ENCODE measurements at places on chromosomes 11 and 22. TPM values are rescaled to one million over a fixed set of nuclear protein-coding genes. Genes with fewer than 3 reads are reported as not detected.

- DNase-seq: peak; percentile 55
Observed at GRCh38 chr11:57249384-57250319, 12.6 kb upstream of the APLNR start.

DNA sequence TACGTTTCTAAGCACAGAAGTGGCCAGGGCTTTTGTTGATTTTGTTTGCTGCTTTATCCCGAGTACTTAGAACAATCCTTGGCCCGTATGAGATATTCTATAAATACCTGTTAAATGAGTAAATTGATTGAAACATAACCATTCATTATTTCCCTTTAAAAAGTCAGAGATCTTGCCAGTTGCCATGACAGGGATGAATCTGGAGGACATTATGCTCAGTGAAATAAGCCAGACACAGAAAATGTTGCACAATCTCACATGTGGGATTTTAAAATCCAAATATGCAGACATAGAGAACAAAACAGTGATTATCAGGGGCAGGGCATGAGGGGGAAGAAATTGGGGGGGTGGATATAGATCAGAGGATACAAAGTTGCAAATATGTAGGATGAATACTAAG is 1240.1 kb downstream of the LRRC4C start:
- DNase-seq: no peak

GRCh38 chr11:83723999-83724398 is 437.8 kb upstream of the CCDC90B start:
- peak; percentile 45 for DNase-seq

DNA sequence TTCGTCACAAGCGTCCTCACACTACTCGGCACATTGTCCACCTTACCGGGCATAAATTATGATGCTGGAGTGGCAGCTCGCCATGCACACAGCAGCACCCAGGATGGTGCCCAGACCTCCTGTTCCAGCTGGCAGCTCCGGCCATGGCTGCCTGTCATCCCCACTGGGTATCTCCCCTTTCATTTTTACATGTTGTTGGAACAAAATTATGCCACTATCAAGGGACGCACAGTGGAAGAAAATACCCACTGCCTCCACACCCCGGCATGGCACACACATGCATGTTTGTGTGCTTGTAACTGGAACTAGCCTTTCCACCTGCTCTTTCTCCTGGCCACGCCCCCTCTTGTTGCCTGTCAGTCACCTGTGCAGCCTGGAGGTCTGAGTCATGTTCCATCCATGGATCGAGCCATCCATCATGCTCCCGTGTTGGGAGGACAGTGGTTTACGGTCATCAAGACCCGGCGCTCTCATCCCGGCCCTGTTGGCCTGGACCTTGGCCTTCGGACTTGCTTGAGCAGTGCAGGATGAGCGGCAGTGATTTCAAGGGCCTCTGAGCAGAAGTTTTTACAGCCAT is 1069.6 kb downstream of the BRD1 start:
- DNase-seq: no peak

DNA sequence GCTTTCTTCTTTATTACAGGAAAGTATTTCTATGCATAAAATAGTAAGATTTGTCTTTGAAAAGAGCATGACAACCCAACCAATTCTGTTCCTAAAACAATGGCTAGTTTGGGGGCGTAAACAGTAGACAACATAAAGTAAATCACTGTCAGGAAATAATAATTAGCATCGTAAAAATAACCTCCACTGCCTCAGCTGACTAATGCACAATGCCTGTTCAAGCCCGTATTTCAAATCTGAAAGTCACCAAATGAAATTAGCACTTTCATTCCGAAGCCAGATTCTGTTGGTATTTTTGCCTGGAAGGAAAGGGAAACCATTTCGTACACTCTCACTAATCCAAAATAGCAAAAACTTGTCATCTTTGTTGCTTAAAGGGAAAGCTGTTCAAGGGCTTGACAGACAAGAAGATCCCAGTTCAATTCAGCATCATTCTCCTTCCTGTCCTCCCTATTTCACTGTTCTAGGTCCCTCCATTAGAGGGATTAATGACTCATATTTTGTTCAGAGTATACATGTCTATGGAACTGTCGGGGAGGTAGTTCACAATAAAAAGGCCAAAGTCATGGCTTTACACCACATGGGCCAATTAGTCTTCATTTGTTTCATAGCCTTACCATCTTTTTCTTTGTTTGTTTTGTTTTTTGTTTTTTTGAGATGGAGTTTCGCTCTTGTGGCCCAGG is 154.7 kb downstream of the CADM1 start:
- no peak for DNase-seq

GRCh38 chr11:129222158-129222557 is 30.0 kb upstream of the ARHGAP32 start:
- no peak for DNase-seq

DNA sequence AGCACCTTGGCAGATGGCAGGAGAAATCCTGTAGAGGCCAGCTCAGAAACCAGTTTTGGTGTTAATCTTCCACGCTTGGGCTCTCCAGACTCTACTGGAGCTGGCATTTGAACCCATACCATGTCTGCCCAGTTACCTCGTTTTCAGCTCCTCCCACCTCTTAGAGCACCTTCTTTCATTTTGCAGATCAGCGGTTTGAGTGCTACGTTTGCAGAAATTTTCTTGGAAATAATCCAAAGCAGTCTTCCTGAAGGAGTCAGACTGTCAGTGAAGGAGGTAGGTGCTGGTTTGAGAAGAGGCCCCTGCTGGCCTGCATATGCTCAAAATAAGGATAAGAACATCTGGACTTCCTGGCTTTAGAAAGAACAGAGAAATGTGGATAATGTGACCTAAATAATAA is 13.7 kb downstream of the COA4 start:
- DNase-seq: no peak

GRCh38 chr11:73163638-73164174 is 21.6 kb upstream of the FCHSD2 start:
- DNase-seq: no peak

DNA sequence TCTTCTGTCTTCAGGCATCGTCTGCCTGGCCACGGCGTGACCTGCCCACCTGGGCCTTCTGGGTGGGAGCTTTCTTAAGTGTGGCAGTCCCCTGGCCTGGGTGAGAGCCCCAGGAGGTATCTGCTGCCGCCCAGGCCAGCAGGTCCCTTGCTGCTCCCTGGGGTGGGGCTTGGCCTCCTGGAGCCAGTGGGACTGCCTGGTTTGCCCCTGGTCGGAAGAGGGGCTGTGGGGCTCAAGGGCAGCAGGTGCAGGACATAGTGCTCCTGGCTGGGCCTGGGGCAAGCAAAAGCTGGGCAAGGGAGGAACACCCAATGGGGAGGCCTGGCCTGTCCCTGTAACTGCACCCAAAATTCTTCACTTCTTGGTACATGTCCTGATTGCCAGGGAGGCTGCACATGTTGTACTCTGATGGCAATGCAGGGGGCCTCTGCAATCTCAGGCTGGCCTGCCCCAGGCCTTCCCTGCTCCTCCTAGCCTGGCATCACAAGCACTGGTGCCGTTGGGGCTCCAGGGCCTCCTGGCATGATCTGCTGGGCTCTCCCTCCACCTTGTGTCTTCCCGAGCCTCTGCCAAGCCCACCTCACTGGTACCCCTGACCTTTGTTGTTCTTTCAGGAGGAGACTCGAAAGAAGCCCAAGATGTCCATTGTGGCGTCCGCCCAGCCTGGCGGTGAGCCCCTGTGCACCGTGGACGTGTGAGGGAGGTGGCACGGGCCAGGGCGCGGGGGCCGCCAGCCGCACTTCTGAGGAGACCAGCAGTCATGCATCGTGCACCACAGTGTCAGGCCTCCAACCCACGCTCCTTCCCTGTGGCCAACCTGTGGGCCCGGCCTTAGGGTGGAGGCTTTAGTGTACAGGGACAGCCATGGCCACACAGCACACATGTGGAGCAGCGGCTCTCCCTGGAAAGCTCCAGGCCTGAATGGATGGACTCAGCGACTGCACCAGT is 6.2 kb upstream of the RANBP1 start:
- no peak for DNase-seq

DNA sequence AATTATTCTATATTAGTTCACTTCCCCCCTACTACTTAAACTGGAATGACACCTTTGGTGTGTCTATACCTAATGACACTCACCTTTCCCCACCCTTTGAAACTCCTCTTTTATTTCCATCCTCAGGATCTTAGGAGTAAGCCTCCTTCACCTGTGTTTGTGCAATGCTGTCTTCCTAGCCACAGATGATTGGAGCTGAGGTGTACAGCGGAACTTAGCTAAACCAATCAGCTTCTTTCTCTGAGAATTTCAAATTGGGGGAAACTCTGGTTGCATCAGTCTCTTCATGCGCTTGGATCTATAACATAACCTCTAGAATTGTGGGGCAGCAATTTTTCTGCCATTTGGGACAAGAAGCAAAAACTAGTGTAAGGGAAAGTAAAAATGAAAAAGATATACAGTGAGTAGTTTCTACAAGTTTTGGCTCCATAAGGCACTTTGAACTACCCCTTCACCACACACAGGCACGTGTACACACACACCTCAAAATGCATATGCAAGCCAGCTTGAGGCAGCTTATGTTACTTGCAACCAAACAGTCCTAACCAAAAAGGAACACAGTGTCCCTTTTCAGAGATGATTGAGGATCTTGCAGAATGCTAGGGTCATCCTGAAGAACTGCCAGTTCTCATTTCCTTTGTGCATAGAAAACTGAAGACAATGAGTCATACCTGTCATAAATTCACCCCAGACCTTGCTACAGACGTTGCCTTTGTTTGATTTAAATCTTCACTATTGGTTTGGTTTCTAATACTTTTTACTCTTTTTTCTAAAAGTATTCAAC is 36.0 kb upstream of the LDLRAD3 start:
- peak; percentile 25 for DNase-seq

DNA sequence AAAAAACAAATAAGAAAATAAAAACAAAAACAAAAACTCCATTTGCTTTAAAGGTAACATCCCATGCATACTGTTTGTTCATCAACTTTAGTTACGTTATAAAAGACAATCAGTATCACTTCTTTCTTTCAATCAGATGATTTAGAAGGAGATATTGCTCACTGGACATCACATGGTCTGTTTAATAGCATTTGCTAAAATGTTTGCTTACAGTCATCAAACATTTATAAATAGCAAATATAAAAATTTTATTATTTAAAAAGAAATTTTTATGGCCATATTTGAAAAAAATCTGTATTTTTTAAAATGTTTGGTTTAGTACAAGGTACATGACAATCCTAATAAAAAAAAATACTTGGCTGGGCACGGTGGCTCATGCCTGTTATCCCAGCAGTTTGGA is 22.6 kb downstream of the MMP26 start:
- no peak for DNase-seq

DNA sequence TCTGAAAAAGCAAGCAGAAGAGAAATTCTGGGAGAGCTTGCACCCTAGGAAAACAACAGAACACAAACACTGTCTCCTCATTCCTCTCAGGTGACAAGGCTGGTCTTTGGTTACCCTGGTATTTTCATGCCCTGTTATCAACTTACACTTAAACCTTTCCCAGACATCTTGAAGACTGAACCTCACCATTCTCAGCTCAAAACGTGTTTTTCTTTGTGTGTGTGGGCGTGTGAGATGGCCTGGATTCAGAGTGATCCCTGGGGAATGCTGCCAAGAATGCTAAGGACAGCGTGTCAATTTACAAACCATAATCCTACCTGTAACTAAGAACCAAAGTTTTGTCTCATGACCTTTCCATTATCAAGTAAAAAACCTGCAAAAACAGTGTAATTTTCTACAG is 33.3 kb downstream of the ELF5 start:
- DNase-seq: no peak

GRCh38 chr11:82671451-82671850 is 62.2 kb downstream of the FAM181B start:
- no peak for DNase-seq

DNA sequence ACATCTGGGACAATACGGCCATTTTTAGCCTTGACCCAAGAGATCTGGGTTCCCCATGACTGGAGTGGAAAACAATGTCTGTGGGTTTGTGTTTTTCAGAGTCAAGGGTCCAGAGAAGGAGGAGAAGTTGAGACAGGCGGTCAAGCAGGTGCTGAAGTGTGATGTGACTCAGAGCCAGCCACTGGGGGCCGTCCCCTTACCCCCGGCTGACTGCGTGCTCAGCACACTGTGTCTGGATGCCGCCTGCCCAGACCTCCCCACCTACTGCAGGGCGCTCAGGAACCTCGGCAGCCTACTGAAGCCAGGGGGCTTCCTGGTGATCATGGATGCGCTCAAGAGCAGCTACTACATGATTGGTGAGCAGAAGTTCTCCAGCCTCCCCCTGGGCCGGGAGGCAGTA is 15.7 kb downstream of the NNMT start:
- DNase-seq: no peak

GRCh38 chr11:111457731-111458368 is 54.3 kb downstream of the BTG4 start:
- DNase-seq: no peak

DNA sequence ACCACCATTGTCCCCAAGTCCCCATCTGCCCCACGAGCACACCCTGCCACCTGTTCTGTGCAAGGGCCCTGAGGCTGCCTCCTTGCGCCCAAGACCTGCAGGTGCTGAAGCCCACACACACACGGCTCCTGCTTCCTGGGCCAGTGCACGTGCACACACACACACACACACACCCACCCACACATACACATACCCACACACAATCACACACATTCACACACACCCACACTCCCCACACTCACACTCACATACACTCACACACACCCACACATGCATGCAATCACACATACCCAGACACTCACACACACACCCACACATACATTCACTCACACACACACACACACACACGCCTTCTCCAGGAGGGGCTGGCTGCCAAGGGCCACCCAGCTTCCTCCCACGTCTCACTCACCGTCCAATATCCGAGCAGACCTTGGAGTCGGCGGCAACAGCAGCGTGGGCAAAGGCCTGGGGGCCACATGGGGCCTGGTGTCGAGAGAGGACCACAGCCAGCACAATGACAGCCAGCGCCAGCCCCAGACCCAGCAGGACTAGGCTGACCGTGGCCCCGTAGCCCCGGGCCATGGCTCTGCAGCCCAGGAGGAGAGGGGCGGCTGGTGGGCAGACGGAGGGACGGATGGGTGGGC is 616 bp downstream of the GGT5 start:
- no peak for DNase-seq

GRCh38 chr11:120964857-120965256 is 59.0 kb upstream of the TBCEL start:
- peak; percentile 30 for DNase-seq

- no peak for DNase-seq
Observed at GRCh38 chr11:119087123-119087522, 2.4 kb downstream of the HMBS start.

Gene SLC22A9
- total RNA-seq: not detected

Gene KDM4D
- 0.38 TPM for total RNA-seq

Gene TEX54
- total RNA-seq: not detected

Gene CASP12
- total RNA-seq: not detected

Gene SLC17A6
- not detected for total RNA-seq

Gene INS
- total RNA-seq: not detected

Gene RBMXL2
- not detected for total RNA-seq

Gene OR8D4
- not detected for total RNA-seq
